Heart left ventricle (tissue), 16 donors: ENCODE measurements at places on chromosomes 7 and 10. TPM values are rescaled to one million over a fixed set of nuclear protein-coding genes. Genes with fewer than 3 reads are reported as not detected.

DNA sequence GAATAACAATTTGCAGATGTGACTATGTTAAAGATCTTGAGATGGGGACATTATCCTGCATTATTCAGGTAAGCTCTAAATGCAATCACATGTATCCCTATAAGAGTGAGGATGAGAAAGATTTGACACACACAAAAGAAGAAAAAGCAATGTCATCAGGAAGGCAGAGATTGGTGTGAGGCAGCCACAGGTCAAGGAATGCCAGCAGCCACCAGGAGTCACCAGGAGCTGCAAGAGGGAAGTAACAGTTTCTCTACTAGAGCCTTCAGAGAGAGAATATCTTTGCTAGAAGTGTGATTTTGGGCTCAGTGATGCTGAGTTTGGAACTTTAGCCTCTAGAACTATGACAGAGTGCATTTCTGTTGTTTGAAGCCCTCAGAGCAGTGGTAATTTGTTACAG lies 700.3 kb upstream of the SEMA3D start:
- DNase-seq = no peak

- no peak for DNase-seq
Observed at GRCh38 chr10:63250032-63250431, 116.9 kb downstream of the NRBF2 start.

DNA sequence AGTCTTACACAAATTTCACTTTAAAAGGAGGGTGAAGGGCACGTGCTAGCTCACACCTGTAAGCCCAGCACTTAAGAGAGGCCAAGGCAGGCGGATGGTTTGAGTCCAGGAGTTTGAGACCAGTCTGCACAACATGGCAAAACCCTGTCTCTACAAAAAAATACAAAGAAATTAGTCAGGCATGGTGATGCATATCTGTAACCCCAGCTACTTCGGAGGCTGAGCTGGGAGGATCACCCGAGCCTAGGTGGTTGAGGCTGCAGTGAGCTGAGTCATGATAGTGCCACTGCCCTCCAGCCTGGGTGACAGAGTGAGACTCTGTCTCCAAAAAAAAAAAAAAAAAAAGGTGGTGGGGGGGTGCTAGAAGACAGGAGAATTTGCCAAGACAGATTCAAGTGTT lies 237.3 kb upstream of the KLF14 start:
- no peak for DNase-seq

DNA sequence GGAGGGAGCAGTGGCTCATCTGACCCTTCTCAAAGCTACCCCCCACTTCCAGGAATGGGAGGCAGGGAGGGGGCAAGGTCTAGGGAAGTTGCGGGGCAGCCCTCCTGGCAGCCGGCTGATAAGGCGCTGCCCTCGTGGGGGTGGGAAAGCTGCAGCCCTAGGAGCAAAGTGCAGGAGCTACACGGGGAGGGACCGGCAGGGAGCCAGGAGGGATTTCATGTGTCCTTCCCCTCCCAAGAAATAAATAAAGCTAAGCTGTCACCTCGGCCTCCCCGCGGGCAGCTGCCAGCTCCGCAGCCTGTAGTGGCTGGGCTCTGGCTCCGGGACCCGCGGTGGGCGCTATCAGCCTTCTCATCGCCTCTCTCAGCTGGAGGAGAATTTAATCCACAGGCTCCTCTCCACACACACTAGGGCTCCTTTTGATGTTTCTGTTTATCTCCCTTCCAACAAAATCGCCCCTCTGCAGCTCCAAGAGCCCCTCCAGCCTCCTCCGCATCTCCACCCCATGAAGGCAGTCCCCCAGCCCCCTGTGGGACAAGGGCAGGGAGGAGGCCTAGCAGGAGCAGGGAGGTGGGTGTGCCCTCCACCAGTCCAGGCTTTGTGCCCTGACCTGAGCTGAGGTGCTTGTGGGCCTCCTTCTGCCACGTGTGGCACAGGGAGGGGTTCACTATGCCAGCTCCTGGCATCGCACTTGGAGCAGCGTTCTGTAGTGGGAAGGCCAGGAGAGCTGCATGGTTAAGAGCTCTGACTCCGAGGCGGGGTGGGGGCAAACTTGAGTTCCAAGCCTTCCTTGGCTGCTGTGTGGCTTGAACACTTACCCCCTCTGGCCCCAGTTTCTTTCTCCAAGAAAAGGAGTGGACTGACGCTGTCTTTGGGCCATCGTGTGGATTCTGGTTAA lies 80.5 kb downstream of the C10orf105 start:
- DNase-seq = no peak

GRCh38 chr10:85008488-85009184 lies 680.2 kb downstream of the CCSER2 start:
- no peak for DNase-seq

DNA sequence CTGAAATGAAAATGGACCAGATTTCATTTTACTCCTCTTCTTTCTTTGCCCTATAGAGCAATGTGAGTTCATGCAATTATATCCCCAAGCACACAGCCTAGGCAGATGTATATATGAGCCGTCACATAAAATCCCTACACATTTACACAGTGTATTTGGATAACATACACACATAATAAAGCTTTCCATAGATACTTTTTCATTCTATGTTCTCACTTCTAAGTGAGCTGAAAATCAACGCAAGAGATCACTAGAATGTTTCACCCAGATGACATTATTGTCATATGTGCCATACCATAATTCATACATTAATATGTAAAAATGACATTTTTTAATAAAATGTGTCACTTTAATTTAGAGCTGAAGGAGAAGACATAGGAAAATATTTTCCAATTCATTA lies 129.4 kb downstream of the INHBA start:
- no peak for DNase-seq

GRCh38 chr7:2037808-2038522 lies 194.8 kb downstream of the MAD1L1 start:
- peak; percentile 56 for DNase-seq

The PIP gene
- polyA plus RNA-seq = not detected

The ATP5MK gene
- polyA plus RNA-seq = 1,301 TPM

The BTBD16 gene
- polyA plus RNA-seq = not detected

The FGF8 gene
- not detected for polyA plus RNA-seq

The ARHGAP12 gene
- 11.5 TPM for polyA plus RNA-seq

The STAG3 gene
- 0.88 TPM for polyA plus RNA-seq

The SPOCK2 gene
- 16.6 TPM for polyA plus RNA-seq

The AP3M1 gene
- polyA plus RNA-seq = 33.4 TPM

The FAM25A gene
- not detected for polyA plus RNA-seq

The HIBADH gene
- polyA plus RNA-seq = 34.4 TPM
